ENCODE measurements at places on chromosomes 1 and 21.
A peak's percentile ranks its signal among the peaks of the same experiment; 100 is the strongest.

DNA sequence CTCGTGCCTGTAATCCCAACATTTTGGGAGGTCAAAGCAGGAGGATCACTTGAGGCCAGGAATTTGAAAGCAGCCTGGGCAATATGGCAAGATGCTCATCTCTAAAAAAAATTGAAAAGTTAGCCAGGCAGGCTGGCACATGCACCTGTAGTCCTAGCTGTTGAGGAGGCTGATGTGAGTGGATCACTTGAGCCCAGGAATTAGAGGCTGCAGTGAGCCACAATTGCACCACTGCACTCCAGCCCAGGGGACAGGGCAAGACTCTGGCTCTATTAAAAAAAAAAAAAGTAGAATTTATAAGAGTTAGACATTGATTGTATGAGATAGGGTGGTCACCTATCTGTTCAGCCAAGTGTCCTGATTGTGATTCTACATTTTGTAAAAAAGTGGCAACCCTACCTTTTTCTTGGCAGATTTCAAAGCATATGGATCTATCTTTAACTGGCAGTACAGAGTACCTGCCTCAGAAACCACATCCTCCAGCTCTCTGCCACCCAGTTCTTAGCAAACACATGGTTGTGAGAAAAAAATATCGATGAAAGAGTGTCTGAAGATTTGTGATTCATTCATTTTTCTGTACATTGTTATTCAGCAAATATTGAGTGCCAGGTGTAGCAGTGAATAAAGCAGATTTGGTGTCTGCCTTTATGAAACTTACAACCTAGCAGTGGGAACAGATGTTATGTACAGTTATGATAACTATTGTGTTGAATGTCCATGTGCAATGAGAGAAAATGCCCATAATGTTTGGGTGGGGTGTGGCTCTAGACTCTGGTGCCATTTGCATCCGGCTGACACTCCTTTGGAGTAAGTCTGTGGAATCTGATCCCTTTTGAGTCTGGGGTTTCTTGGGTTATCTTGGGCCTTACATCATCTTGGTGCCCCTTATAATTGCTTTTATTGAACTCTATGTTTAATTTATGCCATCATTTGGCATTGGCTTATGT, 82.5 kb downstream of the ST3GAL3 start:
- no peak for DNase-seq

GRCh38 chr1:91742848-91743292, 143.1 kb downstream of the TGFBR3 start:
- peak; percentile 66 for DNase-seq

GRCh38 chr1:44305962-44306422, 49.1 kb downstream of the ERI3 start:
- no peak for DNase-seq

DNA sequence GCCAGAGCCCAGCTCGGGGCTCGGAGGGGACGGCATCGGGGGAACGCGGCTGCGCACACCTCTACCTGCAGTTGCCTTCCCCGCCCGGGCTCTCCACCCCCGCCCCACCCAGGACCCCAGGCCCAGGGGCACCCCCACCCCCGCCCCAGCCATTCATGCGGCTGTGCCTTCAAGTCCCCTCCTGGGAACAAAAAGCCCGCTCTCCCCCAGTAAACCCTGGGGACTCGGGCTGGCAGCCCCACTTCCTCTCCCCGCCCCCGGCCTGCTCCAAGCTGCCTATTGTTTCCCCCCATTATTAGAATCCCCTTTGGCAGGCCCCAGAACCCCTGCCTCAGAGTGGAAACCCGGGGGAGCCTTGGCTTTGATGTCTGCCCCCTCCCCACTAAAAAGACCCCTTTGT, 18.0 kb downstream of the MEGF6 start:
- no peak for DNase-seq

DNA sequence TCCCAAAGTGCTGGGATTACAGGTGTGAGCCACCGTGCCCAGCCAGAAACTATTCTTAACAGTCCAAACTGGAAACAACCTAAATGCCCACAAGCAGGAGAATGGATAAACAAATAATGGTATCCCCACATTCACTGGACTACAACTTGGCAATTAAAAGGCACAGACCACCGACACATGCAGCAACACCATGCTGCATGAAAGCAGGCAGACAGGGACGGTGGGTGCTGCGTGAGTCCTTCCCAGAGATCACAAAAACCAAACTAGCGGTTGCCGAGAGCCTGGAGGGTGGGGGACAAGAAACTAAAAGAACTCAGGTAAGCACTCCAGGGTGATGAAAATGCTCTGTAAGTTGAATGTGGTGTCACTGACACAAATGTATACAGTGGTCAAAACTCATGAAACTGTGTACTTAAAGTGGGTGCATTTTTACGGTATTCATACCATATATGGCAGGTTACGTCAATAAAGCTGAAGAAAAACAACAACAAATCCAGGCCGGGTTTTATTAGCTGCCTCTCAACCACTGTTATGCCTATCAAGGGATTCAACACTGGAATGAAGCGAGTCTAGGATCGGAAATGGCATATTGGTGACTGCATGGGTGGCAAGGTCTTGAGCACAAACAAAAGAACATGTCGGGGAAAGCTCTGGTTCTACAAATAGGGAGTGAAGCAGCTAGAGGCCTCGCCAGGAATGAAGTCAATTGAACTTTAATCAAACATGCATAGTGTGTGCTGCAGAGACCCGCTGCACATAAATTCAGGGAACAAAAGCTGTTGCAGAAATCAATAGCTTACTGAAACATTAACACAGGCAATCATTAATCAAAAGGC, 52.4 kb downstream of the SLC45A1 start:
- DNase-seq = peak; percentile 33

- DNase-seq = no peak
Observed at GRCh38 chr21:42456457-42456856, 39.6 kb downstream of the RSPH1 start.

- DNase-seq = no peak
Observed at GRCh38 chr1:23417570-23417969, 7.0 kb downstream of the TCEA3 start.

- DNase-seq = peak; percentile 85
Observed at GRCh38 chr1:192787914-192788585, 20.8 kb upstream of the RGS2 start.

- DNase-seq = no peak
Observed at GRCh38 chr1:198678901-198679329, 40.1 kb downstream of the PTPRC start.

- DNase-seq = peak; percentile 5
Observed at GRCh38 chr1:101086783-101087182, 61.2 kb upstream of the DPH5 start.

DNA sequence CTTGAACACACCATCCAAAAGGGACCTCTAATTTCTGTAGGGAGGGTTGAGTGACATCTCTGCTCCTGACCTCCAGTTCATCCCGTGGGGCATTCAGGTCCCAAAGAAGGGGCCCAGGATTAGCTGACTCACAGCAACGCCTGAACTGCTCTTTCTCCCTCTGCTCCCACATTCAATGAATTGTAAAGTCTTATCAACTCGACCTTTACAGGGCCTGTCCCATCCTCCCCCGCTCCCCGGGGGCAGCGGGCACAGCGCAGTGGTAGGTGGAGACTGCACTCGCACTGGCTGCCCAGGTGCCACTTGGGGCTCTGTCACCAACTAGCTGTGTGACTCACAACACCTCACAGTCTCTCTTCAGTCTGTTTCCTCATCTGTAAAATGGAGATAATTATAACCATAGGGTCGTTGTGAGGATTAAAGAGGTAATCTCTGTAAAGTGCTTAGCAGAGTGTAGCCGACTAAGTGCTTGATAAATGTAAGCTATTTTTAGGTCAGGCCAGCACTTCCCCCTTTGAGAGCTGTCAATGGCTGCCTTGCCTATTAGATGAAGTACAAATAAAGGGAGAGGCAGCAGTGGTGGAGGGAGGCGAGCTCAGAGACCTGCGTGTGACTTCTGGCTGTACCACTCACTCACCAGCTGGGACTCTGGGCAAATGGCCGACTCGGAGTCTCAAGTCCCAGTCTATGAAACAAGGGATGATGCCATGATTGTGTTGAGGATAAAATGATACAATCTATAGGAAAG, 637 bp upstream of the MYBPHL start:
- no peak for DNase-seq

DNA sequence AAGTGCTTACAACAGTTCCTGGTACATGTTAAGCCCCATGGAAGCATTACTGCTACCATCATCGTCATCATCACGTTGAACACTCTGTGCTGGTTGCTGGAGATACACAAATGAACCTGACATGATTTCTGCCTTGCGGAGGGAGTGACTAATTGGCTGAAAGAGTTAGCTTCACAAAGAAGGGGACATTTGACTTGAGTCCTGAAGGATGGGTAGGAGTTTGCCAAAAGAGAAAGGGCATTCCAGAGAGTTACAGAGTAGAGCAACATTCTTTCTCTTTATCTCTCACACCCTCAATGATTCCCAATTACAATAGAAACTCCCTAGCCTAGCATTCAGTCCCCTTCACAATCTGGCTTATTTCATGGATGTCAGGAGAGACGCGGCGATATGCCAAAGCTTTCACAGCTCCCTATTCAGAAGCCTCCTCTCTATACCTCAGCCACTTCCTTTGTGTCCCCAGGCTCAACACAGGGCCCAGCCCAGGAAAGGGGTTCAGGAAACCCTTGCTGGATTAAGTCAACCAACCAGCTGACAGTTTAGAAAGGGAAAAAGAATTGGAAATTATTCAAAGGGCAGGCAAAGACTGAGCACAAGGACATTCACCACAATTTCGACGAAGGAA, 38.0 kb downstream of the SLC1A7 start:
- DNase-seq = no peak

GRCh38 chr1:155706139-155706538, 17.2 kb downstream of the DAP3 start:
- peak; percentile 69 for DNase-seq

GRCh38 chr1:17137441-17137840, 18.2 kb upstream of the PADI2 start:
- DNase-seq = no peak

DNA sequence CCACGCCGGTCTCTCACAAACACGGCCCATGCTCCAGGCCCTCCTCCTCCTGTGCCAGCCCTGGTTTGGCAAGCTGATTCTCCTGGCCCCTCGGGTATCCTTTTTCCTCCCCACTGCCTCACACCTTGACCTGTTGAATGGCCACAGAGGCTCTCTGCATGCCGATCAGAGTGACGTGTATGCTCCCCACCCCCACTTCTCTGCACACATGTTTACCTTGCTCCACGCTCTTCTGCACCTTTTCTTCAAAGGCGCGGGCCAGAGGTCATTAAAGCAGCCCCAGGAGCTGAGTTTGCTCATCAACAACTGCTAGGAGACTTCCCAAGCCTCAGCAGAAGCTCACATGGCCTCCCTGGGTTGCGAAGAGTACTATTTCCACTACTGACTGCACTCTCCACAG, 139.3 kb upstream of the EDN2 start:
- no peak for DNase-seq

- DNase-seq = peak; percentile 62
Observed at GRCh38 chr1:107936498-107937481, 28.2 kb downstream of the VAV3 start.

GRCh38 chr1:53645690-53646078, 93.3 kb downstream of the GLIS1 start:
- no peak for DNase-seq

GRCh38 chr1:2041887-2042286, 8.3 kb upstream of the PRKCZ start:
- DNase-seq = no peak

- DNase-seq = no peak
Observed at GRCh38 chr1:200714504-200715187, 24.0 kb upstream of the CAMSAP2 start.

- peak; percentile 66 for DNase-seq
Observed at GRCh38 chr21:44866780-44867179, 6.7 kb downstream of the PTTG1IP start.

GRCh38 chr1:27557596-27558340, 46.2 kb downstream of the AHDC1 start:
- no peak for DNase-seq

DNA sequence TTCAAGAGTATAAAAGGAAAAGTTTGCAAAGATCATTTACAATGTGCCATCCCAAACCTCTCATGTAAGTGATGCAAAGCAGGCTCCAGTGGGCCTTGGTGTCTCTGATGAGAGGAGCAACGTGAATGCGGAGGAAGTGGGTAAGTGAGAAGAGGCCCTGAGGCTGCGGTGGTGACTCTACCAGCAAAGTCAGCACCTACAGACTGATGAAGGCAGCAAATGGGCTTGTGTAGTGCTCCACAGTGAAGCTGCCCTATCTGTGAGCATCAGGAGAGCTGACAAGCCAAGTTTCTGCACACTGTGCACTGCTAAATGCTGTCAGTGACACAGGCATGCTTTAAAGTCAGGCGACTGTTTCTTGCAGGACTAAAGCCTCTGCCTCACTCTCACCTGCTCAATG, 15.6 kb upstream of the RAP1A start:
- DNase-seq = no peak

- DNase-seq = peak; percentile 26
Observed at GRCh38 chr1:98110674-98111073, 189.8 kb upstream of the DPYD start.

- DNase-seq = no peak
Observed at GRCh38 chr1:205076245-205076761, 8.0 kb downstream of the TMEM81 start.

- no peak for DNase-seq
Observed at GRCh38 chr1:94396356-94397010, 21.7 kb upstream of the ABCD3 start.

DNA sequence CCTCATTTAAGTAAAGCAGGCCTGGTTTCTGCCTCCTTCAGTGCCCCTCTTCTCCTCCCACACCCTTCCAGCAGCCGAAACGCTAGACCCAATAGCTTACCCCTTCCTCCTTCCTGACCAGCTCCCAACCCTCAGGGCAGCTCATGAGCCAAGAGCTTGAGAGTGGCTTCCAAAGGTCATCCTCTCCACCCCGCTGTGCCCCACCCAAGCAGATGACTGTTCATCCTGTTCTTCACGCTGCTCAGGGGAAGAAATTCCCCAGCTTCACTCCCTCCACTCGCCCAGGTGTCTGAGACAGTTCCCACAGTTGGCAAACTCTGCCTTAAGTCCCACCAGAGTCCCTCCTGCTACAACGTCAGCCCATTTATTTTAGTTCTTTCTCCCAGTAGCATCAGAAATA, 23.4 kb downstream of the ARHGEF19 start:
- DNase-seq = no peak

GRCh38 chr1:155011437-155012025, 8.9 kb downstream of the ZBTB7B start:
- no peak for DNase-seq

DNA sequence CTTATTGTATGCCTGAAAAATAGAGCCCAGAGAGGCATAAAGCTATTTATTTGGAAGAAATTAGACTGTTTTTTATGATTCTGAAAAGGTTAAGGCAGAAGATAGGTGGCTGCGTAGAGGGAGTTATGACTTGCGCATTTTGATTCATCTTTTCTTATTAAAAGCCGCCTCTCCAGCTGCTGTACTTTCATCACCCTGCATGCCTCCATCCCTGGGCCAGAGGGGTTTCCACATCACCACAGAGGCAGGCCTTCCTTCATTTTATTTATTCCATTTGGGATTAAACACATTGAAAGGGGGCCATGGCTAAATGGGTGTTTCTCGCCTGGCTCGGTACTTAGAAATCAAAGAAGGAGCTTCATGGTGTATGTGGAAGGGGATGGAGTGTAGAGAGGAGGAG, 14.6 kb upstream of the RGS8 start:
- no peak for DNase-seq

- DNase-seq = no peak
Observed at GRCh38 chr1:202961220-202961880, 3.2 kb upstream of the ADIPOR1 start.
